ENCODE measurements at places on chromosomes 6 and 20.

DNA sequence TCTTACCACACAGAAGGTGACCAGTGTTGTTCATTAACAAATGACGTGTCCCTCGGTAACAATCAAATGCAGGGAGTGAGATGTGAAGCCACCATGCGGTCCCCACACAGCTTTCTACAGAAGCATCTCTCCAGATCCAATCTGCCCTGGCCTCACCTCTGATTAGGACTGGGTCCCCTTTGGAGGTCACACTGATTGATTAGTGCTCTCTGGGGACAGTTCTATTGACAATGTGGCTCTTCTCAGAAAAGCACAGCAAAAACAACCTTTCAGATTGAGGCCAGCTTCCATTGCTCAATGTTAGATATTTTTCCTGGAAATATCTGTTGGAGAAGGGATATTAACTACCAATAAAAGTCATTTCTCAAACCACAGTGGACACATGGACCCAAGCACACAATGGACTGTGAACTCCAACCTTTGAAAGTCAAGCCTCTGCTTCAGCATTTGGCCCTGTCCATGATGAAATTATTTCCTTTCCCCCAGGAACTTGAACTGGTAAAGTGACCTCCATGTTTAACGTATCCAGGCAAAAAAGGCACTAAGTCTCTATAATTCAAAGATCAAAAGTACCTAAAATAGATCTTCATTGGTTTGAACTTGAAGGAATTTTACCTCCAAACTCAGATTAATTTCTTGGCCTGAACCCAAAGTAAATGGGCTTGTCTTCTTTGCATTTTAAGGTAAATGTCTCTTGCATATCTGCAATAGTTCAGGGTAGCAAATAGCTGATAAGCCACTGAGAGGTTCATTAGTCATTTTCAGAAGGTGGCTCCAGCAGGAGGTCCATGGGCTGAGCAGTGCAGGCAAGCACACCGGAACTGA, 118.5 kb downstream of the FOXA2 start:
- DNase-seq, result no peak

DNA sequence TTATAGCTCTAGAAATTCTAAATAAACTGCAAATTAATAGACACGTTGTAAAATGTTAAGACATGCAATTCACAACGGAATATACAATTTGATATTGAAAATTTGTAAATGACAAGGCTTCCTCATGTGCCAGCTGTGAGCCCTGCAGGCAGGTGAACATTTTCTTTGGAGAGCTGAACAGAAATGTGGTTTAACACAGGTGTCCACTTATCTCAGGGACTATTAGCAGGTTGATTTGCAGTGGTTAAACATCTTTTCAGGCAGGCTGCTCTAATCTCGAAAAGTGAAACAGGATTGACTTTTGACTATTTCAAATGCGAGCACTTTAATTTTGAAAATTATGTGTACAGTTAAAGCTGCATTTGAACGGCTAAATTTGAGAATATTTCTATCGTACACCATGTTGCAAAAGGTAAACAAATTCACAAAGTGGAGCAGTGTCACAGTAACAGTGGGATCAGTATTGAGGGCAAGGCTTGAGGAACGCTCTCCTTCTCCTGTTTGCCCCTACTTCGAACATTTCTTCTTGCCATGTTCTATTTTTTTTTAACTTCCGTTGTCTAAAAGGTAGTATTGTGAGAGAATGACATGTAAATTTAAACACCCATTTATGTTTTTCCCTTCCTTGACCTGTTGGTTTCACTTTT, 210.8 kb downstream of the CDKAL1 start:
- no peak for DNase-seq

GRCh38 chr6:7543789-7544424, 2.4 kb downstream of the DSP start:
- DNase-seq, result peak; percentile 55

DNA sequence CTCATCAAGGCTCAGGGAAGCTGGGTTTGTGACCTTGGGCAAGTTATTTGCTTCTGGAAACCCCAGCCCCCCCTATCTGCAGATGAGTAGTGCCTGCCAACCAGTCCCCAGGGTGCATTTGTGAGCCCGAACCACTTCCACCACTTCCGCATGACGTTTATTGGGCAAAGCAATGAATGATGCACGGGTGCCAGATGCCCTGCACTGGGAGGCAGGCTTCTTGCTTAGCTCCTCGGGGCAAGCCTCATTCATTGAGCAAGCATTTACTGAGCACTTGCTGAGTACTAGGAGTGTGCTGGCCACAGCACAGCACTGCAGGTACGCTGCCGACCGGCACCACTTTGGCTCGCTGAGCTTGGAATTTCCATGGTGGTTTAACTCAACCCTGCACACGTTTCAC, 60.2 kb downstream of the GNAS-AS1 start:
- DNase-seq, result no peak

DNA sequence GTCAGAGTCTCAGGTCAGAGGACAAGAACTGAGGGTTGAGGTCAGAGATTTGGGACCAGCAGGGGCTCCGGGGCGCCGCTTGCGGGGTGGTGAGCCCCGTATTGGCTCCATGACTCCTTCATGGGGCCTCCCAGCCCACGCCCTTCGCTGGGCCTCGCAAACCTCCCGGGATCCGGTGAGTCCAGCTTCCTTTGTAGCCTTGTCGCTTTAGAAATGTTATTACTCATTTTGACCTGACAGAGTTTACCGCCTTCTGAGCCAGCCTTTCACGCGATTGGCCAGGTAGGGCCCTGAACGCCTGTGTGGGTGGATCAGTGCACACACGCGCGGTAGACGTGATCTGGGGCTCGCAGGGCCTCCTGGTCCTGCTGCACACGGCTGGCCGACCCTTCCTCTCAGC, 181.1 kb downstream of the ERMARD start:
- peak; percentile 25 for DNase-seq
